Stimulated activated CD4-positive, alpha-beta T cell treated with anti-CD3 and anti-CD28 coated beads, Interleukin-4, amount 100 ng/mL, for 24 hours (primary cell): ENCODE measurements at places on chromosomes 5 and 9.

- DNase-seq: no peak
Observed at GRCh38 chr5:56421246-56422075, 188.3 kb upstream of the ANKRD55 start.

DNA sequence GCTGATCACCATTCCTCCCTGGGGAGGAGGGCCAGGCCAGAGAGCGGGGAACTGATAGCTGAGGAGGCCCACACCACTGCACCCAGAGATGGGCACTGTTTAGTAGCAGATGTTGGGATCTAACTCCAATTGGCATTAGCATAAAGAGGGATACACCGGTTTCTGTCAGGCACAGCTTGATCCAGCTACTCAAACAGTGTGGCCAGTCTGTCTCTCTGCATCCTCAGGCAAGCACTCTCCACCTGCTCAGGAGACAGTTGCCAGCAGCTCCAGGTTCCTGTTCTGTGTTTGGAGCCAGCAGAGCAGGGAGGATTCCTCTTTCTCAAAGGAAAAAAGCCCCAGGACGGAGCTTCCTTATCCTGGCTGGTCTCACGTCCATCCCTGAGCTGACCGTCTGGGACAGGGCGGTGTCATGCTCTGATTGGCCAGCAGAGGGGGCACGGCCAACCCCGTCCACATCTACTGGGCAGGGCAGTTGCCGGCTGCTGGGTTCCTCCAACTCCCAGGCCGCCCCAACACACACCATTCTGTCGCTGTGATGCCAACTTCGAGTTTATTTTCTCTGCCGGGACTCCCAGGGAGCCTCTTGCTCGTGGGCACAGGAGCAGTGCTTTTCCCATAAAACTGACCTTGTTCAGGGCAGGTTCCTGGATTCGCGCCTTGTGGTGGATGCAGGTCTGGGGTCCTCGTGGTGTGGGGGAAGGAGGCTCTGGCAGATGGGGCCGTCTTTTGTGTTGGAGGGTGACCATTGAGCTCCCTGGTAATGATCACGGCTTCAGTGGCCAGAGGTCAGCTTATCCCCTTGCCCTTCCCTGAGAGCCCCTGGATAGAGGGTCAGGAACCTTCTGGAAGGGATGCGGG lies 47.9 kb downstream of the COL5A1 start:
- peak; percentile 11 for DNase-seq

DNA sequence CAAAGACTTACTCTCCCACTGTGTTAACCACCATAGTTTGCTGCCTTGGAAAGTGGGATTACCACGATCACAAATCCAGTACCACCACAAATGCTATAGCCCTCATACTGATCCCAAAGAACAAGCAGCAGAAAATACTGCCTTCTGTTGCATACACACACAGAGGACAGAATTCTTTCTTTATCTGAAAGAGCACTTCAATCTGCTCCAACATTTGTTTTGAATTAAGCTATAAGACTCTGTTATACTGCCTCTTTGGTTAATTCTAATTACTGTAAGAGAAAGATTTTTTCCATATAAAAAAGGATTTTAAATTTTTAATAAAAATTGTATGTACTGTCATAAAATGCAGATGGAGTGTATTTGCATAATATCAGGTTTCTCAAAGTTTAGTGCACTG lies 69.8 kb downstream of the YIPF5 start:
- no peak for DNase-seq

DNA sequence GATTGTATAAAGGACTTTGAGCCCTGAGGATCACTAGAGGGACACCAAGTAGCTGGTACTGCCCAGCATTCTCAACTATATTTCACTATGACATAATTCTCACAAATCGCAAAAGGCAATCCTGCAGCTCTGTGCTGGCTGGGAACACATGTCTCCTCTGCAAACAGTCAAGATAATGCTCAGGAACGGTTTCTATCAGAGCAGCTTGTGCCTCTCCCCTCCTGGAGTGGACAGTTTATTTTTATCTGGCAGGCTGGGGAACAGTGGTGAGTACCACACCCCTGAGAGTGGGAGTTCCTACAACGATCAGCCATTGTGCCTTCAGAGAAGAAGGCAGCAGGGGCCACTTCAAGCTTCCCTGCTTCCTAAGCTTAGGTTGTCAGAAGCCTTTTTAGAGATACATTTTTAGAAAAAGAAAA lies 65.8 kb downstream of the ERAP1 start:
- DNase-seq: no peak

GRCh38 chr5:136655468-136655867 lies 290.1 kb upstream of the TRPC7 start:
- no peak for DNase-seq

- DNase-seq: no peak
Observed at GRCh38 chr5:79269733-79270166, 33.8 kb downstream of the JMY start.

DNA sequence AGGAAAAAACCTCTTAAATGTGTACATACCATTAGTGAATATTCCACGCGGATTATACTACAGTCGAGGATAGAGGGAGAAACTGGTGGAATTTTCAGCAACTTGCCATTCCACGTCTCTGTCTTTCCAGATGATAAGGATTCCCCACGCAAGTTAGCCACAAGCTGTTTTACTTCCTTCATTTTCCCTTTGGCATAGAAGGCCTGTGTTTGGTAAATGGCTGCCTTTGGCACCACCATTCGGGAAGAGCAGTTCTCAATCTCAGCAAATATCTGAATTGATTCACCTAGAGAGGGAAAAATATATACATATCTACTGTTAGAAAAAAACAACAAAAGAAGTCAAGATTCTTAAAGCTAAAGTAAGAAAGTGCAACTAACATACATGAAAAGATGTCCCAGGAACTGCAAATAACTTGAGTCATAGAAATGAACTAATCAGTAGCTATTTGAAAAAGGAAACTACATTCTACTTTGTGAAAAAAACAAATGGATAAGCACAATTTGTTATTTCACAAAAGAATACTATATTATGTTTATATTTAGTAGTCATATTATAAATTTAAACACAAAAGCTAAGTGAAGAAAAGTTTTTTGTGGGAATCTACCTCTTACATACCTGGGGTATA lies 8.1 kb downstream of the ARRDC3 start:
- no peak for DNase-seq

- DNase-seq: no peak
Observed at GRCh38 chr5:601771-602465, 10.2 kb upstream of the CEP72 start.
